Bone marrow (tissue), 2 donors: ENCODE measurements at places on chromosomes 5 and 9.

DNA sequence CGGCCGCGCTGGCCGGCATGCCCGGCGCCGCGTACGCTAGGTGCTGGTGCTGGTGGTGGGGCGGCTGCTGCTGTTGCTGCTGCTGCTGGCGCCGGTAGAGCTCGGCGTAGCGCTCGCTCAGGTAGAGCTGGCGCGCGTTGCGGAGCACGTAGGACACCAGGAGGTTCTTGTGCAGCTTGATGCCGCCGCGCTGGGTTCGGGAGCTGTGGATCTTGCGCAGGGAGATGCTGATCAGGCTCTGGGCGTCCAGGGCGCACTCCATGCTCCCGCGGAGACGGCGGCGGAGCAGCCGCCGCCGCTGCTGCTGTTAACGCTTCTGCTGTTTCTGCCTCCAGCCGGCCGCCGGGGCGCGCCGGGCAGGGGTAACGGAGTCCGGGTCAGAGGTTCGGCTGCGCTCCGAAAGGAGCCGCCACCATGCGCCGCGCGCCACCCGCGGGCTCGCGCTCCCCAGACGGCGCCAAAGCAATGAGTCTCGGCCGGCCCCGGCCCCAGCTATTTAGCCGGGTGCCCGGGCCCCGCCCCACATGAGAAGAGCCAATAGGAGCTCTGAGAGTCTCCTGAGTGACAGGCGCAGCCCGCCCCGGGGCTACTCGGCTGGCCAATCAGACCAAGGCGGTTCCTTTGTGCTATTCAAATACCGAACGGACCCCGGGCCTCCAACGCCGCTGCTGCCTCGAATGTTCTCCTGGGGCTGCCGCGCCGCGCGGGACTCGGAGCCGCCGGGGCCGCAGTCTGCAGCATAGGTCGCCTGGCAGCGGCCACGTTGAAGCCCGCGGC lies at the start of gene IER5L:
Gene IER5L, minus strand, starts transcription at position 471 of the 777 bp plus-strand sequence. Its CDS starts 209 bp downstream, at position 262.
- DNase-seq, result peak; percentile 83

DNA sequence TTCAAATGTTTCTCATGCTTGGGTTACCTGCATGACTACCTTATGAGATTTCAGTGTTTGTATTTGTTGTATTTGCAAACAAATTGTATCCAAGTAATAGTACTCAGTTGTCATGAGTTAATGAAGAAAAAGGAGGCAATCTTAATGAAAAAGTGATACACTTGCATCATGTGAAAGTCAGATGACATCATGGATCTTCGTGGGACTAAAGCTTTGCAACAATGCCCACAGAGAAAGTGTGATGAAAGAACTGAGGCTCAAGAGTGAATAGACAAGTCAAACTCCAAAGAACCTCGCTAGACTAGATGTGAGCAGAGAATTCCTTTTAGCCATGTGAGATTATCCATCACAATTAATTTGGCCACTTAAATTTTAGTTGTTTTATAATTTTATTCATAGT lies 75.4 kb upstream of the ADRB2 start:
- no peak for DNase-seq

GRCh38 chr9:137305060-137305797 lies 3.2 kb upstream of the NRARP start:
- peak; percentile 70 for DNase-seq

GRCh38 chr5:127186657-127187056 lies 103.9 kb upstream of the MEGF10 start:
- no peak for DNase-seq

- peak; percentile 18 for DNase-seq
Measured at GRCh38 chr9:72443855-72444254, 77.6 kb upstream of the TMC1 start.

DNA sequence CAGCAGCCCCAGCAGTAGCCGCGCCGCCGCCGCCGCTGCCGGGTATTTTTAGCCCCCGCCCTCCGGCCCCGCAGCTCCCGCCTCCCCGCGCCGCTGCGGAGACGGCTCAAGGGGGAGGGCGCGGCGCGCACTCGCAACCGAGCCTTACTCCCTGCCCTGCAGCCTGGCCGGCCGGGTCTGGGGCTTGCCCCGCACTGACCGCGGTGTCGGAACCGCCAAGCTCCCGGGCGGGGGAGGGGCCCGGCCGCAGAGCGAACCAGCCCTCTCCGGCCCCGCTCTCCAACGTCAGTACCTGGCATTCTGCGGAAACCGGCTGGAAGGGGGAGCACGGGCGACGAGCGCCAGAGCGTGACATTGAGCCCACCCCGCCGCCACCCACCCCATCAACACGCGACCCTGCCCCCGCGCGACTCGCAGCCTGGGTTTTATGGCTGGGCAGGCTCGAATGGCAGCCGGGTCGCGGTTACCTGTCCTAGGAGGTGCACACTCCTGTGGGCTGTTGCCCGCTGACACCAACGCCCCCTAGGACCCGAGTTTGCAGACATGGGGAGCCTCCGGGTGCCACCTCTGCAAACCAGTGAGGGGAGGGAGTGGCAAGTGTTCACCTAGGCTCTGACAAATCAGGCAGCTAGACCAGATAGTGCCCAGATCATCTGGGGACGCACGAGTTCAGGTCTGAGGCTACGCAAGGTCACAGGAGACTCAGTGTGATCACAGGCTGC lies at the start of gene ACSL6:
Gene ACSL6, minus strand, starts transcription at position 37 of the 722 bp plus-strand sequence. CDS start 105 bp downstream, outside the sequence.
- DNase-seq, result no peak

DNA sequence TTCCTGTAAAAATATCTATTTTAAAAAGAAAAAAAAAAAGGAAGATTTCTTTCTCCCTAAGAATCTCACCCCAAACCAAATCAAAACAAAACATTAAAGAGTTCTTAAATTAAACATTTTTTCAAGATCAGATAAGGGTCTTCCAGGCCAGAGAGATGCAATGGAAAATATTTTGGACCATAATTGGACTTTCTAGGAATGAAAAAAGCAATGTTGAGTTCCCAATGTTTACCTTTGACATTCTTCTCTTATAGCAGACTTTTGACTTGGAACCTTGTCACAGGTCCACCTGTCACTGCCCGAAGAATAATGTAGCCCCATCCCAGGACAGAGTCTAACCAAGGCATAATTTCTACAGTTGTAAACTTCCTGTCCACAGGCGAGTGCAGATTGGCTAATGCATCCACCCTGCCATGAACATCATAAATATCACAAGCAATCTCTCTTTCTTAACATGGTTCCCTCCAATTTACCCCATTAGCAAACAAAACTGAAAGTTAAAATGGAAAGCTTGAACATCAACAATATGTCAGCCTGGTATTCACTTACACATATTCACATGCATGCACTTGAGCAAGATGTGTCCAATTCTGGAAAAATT lies 121.7 kb upstream of the ZNF366 start:
- DNase-seq, result no peak
